ENCODE measurements at places on chromosomes 5 and 9.
A peak's percentile ranks its signal among the peaks of the same experiment; 100 is the strongest.

GRCh38 chr5:110623874-110624273 lies 102.6 kb downstream of the TMEM232 start:
- DNase-seq = no peak

- DNase-seq = peak; percentile 83
Measured at GRCh38 chr5:87267574-87268125, at the start of gene RASA1. Gene RASA1, plus strand, starts transcription at chr5:87267883. Its CDS starts 569 bp downstream, at chr5:87268452.

DNA sequence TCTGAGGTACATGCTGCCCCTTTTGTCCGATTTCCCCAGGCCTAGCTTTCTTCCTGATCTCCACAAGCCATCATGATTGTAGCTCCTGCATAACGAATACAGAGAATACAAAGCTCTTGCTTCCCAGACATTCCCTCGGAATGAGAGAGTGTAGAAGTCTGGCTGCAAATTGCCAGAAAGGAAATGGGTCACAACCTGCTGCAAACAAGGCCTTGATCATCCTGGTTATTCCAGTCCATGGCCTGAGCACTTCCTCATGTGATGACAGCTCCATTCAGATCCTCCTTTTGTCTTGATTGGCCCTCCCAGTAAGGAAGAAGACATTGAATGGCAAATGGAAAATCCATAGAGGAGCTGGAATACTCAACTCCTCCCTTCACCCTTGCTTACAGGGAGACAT lies 136.0 kb upstream of the ADRA1B start:
- DNase-seq = no peak

GRCh38 chr5:134142052-134142451 lies 27.6 kb downstream of the TCF7 start:
- DNase-seq = no peak

- DNase-seq = no peak
Measured at GRCh38 chr5:111401906-111402305, 110.4 kb downstream of the STARD4 start.

GRCh38 chr5:133970325-133970909 lies 2.0 kb upstream of the C5orf15 start:
- DNase-seq = no peak

DNA sequence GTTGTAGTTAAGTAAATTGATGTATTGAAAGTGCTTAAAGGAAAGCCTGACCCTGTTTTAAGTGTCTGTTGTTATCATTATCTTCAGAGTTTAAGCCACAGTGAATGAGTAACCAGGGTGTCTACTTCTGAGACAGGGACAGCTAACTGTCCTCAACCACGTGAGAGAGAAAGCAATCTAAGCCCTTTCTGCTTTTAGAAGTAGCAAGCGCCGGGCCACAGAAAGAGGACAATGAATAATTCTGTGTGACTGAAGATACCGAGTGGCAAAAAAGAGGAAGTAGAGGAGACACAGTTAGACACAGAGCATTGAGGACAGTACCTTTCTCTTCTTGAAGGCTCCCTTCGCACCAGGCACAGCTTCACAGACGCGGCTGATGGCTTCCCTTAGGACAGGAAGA lies 86.3 kb downstream of the S1PR3 start:
- no peak for DNase-seq

DNA sequence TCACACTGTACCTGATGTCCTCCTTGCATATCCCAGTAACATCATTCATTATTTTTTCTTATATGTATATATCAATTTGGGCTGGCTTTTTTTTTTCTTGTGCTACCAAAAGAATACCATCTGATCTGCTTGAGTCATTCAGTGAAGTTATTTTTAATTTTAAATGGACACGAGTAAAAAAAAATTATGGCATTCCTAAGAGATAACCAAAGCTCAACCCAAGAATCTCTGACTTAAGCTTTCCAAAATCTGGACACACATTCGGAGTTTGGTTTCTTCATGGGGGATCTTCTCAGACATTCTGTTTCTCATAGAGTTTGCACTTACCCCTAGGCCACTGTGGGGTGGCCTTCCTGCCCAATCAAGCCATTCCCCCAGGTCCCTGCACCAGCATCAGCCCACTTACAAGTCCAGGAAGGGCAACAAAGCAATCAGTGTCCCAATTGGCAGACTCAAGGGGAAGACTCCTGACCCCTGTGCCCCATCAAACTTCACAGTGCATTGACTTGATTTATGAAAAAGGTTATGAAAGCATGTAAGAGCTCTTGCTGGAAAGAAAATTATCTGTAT lies 49.2 kb upstream of the SPDL1 start:
- DNase-seq = no peak

GRCh38 chr5:156914371-156914737 lies 48.7 kb downstream of the TIMD4 start:
- no peak for DNase-seq

DNA sequence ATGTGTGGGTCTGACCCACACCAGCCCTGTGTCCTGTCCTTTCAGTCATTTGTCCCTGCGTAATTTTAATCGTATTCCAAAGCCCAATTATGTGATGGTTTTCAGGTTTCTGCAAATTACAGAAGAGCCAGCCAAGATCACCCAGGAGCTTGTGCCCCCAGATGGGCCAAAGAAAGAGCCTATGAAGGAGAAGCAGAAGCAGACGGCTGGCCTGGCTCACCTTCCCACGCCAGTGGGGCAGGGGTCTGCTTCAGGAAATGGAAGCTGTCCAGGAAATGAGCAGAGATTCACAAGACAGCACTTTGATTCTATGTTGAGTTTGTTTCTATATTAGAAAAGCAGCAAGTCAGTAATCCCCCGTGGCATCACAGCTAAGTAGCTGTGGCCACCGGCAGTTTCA lies 11.7 kb downstream of the S1PR3 start:
- no peak for DNase-seq

Measured in CD4-positive, alpha-beta T cell treated with Interleukin-6 at 100 ng/mL for 8 hours (primary cell).